ENCODE measurements at places on chromosomes 2 and 18.
A peak's percentile ranks its signal among the peaks of the same experiment; 100 is the strongest.

GRCh38 chr18:60905699-60906098, 427.5 kb upstream of the CDH20 start:
- no peak for DNase-seq

DNA sequence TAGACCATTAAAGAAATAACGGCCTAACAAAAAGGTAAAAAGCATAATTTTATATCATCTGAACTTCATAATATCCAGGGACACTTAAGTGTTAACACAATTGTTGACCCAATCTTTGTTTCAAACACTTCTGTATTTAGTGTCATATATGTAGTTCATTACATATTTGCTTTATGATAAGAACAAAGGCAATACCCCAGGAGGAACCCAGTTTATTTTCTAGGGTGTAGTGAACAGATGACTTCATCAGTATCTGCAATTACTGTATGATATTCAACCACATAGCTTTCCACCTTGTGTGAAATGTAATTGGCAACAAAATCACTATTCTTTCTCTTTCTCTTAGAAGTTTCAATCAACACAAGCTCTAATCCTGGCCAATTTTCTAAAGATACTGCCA, 177.8 kb downstream of the SLC39A10 start:
- DNase-seq: no peak

GRCh38 chr18:37253394-37254235, 312.0 kb downstream of the CELF4 start:
- no peak for DNase-seq

GRCh38 chr2:219071131-219071816, 10.6 kb upstream of the IHH start:
- DNase-seq: no peak

- DNase-seq: no peak
Measured at GRCh38 chr18:28522236-28522635, 345.3 kb upstream of the CDH2 start.

DNA sequence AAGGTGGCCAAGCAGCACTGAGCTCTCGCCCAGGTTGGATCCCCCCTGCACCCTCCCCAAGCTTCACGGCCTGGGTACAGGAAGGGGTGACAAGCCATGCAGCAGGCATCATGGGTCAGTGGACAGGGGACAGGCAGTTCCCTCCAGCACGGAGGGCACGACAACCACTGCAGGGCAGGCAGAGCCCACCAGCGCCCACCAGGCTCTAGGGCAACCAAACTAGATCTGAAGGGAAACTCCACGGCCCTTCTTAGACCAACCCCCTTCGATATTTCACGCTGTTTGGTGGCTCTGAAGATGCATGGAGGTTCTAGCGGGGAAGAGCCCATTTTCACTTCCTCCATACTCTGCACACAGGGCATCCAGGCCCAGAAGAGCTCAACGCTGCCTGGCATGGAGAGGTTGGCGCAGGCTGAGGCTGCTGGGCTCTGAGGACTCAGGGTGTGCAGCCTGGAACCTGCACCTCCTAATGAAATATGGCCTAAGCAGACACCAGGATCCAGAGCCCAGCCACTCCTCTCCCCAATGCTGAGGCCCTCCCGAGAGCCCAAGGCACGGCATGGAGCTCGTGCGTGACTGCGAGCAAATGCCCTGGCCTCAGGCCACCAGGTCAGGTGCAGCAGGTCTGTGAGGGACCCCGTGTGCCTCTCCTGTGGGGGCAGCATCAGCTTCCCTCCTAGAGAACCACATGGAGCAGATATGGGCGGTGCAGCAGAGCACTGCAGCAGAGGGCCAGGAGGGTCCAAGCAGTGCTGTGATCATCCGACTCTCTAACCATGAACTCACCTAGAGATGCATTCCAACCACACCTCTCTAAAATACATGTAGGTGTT, 8.7 kb upstream of the MTERF4 start:
- no peak for DNase-seq

DNA sequence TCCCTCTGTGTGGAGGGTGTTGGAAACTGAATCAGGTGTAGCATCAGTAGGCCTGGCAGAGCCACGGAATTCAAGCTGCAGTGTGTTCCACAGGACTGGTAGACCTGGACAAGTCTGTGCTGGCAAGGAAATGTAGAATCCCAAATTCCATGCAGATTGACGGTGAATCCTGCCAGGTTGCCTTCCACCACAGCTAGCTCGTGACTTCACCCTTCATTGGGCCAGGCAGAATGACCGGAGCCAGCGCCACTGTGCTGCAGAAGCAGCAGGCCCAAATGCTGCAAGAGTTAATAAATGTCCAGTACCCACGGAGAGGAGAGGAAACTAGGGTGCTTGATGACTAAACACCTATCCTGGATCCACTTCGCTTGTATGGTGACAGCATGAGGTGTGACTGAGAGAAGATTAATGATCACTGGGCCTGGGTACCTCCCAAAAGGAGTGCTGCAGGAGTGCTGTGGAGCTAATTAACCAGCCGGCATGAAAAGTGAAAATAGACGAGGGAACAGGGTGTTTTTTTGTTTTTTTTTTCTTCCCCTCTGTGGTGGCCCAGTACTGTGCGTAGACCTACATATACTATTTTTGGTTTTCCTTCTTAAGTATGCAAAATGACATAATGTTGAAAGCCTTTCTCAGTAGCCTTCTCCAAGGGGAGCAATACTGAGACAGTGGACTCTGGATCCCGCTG, 122.2 kb downstream of the TANC1 start:
- DNase-seq: no peak

GRCh38 chr2:60671966-60672365, 84.1 kb upstream of the PAPOLG start:
- no peak for DNase-seq

DNA sequence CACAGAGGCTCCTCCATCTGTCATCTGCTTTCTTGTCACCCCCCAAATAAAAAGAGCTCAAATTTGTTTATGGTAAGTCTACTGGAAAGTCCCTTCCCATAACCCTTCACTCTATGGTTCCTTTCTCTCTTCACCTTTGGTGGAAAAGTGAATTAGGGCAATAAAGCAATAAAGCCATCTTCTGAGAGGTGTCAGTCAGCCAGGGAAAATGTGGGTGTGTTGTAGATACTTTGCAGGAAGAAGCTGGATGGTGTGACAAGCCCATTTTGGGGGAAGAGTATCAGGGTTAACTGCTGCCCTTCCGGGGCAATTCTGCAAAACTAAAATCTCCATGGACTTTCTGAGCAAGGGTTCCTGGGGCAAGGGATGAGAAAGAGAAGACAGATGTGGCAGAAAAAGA, 197.9 kb downstream of the SH3BP4 start:
- no peak for DNase-seq

GRCh38 chr2:230877759-230878598, 13.2 kb downstream of the ITM2C start:
- DNase-seq: no peak

- DNase-seq: no peak
Measured at GRCh38 chr18:4821801-4822200, 366.7 kb upstream of the DLGAP1 start.

DNA sequence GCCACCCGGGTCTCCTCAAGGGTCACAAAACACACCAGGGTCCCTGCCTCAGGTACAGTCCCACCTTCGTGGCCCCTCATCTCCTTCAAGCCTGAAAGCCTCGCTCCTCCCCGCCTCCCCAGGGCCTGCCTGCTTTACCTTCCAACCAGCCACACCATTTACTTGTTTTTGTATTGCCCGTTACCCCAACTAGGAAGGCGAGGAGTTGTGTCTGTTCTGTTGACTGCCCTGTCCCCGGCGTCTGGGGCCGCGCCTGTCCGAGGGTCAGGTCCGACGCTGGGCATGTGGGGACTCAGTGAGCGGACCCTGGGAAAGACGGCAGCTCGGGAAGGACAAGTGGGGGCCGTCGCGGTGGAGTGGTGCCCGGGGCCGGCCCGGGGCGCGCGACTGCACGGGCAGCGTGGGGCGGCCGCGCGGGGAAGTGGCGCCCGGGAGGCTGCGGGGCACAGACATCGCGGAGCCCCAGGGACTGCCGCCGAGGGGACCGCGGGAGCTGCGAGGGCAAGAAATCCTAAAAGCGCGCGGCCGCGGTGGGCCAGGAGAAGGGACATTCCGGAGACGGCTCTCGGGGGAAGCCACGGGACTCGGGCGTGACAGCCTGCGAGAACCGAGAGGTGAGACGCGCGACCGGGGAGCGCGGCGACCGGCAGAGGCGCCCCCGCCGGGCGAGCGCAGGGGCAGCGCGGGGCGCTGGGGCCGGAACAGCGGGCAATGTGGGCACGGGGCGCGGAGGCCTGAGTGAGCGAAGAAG, 797 bp upstream of the GRHL1 start:
- no peak for DNase-seq

- DNase-seq: no peak
Measured at GRCh38 chr18:70822117-70822516, 533.3 kb downstream of the SOCS6 start.

- no peak for DNase-seq
Measured at GRCh38 chr2:6309415-6310255, 556.1 kb downstream of the CMPK2 start.

DNA sequence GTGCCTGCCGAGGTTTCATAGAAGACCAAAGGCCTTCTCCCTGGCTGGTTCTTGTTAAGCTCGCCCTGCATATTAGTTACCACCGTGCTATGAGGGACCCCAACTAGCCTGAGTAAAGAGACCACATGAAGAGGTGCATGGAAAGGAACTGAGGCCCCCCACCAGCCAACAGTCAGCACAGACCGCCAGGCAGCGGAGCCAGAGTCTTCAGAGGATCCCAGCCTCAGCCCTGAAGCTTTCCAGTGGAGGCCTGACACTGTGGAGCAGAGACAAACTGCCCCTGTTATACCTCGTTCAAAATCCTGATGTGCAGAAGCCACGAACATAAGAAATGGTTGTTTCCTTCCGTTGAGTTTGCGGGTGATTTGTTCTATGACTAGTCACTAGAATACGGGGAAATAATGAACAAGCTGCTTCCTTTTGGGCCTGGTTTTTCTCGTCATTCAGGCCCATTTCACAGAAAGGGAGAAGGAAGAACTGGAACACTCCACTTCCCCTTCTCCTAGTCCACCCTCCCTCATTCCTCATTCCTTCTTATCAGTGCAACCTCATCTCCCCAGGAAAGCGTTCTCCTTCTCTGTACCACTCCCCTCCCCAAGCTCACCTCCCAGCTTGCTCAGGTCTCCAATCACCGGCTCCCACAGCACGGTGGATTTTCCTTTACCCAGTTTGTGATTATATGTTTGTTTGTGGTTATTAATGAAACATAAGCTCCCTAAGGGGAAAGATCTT, 3.0 kb upstream of the GLI2 start:
- no peak for DNase-seq

- no peak for DNase-seq
Measured at GRCh38 chr2:219291910-219292490, 12.8 kb downstream of the DNAJB2 start.

- no peak for DNase-seq
Measured at GRCh38 chr2:58466804-58467203, 225.7 kb upstream of the FANCL start.

GRCh38 chr18:28080876-28081300, 96.0 kb downstream of the CDH2 start:
- DNase-seq: no peak

GRCh38 chr2:86290596-86291327, 46.7 kb downstream of the REEP1 start:
- no peak for DNase-seq

DNA sequence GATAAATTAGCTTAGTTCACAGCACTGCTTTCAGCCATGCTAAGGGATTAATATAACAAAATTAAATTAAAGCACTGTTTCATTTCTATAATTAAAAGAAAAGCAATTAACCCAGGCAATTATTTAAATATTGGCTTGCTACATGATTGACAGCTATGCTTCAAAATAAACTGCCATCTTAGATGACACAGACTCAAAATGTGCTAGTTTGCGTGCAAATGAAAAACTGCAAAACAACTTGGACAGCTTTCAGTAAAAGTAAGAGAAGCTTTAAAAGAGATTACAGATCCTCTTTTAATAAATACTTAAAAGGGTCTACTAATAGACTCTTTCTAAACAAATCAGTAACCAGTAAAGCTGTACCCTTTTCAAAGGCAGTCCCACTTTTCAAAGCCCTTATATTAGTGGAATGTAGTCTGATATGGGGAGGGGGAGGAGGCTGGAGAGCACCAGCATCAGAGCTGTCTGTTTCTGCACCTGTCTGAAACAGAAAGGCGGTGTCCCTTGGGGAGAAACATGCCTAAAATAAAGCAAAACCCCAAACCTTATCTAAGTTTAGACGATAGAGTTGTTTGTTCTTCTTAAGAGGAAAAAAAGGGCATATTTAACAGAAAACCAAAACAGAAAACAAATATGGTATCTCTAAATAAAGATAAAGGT, 20.8 kb downstream of the EIF2AK3 start:
- no peak for DNase-seq

DNA sequence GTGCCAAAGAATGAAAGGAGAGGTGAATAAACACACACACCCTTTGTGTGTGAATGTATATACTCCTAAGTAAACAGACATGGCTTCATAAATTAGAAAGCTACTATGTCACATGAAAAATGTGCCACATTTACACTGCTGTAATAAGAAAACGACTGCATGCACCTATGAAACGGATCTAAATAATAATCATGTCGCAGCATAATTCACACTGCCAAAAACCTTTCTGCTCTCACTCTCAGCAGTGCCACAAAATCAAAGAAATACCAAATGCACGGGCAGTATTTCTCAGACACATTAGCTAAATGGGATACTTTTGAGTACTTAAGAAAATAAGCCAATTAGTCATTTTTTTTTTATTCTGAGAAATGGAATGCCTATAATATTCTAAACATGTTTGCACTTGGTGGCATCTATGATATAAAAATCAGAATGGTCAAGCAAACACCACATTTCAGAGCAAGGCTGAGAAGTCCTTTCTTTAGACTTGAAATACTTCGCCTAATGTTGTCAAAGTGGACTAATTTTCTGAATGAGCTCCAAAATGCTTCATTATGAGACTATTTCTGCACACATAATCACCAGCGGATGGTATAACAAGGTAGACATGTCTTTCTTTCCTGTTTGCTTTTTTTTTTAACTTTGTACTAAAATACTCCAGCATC, 6.6 kb downstream of the BCL11A start:
- no peak for DNase-seq

GRCh38 chr2:232260075-232260474, 118.5 kb upstream of the ALPP start:
- DNase-seq: peak; percentile 57

GRCh38 chr2:217622205-217623060, 380.4 kb downstream of the TNS1 start:
- peak; percentile 4 for DNase-seq

GRCh38 chr2:98277162-98277859, 68.9 kb upstream of the CNGA3 start:
- no peak for DNase-seq

DNA sequence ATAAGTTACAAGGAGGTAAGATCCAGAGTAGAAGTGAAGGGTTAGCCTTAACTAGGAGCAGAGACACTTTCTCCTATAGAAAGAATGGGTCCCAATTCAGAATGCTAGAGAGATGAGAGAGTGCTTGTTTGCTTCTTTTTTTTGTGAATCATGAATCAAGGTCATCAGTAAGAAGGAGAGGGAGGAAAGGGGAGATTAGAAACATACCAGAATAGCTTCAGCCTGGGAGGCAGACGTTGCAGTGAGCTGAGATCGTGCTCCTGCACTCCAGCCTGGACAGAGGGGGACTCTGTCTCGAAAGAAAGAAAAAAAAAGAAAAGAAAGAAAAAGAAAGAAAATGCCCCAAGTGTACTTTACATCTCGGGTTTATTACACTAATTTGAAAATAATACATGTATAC, 55.8 kb upstream of the SLC35F5 start:
- DNase-seq: no peak

GRCh38 chr2:18435426-18436037, 124.9 kb downstream of the RDH14 start:
- peak; percentile 54 for DNase-seq
